T47D (cell line): ENCODE measurements at places on chromosomes 16 and 17.

- DNase-seq, result peak; percentile 12
These were observed 1.4 kb downstream of the STXBP4 start for GRCh38 chr17:54969658-54970572.

- DNase-seq, result no peak
These were observed 38.4 kb downstream of the ABAT start for GRCh38 chr16:8712589-8713361.

- no peak for DNase-seq
These were observed 28.8 kb upstream of the RMI2 start for GRCh38 chr16:11316331-11317015.

GRCh38 chr16:88737298-88738150 lies 31.2 kb downstream of the CTU2 start:
- DNase-seq, result peak; percentile 91

DNA sequence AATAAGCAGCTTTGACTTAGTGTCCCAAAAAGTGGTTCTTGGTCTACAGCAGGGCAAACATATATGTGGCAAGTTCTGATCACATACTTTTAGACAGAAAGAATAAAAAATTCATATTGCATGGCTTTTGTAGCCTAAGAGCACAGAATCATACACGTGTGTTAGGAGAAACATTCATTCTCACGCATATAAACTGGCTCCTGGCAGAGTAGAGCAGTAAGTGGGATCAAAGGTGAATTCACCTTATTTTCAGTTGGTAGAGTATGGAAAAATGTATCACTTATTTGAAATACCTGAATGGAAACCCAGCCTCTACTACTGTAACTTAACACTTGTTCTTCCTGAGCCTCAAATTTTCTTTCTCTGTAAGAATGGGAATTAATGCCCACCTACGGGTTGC lies 34.8 kb downstream of the DGKE start:
- no peak for DNase-seq

- DNase-seq, result no peak
These were observed 59.3 kb upstream of the MRTFB start for GRCh38 chr16:14011846-14012245.

GRCh38 chr16:4465977-4466779 lies 8.2 kb downstream of the NMRAL1 start:
- no peak for DNase-seq

GRCh38 chr16:19696328-19696727 lies 21.7 kb downstream of the KNOP1 start:
- no peak for DNase-seq

DNA sequence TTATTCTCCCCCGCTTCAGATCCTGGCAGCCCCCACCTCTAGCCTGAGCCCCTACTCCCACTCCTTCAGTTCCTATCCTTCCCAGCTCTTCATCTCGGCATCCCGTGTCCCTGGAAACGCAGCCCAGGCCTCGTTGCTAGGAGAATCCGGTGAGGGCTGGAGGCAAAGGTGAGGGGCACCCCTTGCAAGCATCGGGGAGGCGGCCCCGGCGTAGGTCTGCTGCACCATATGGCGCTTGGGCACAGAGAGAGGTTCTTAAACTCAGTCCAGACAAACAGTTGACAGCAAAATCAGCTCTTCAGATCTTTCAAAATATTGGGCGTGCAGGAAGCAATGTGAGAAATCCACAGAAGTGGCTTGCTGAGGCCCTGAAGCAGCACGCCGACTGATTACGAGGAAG lies 15.0 kb downstream of the SLC38A8 start:
- no peak for DNase-seq

- DNase-seq, result no peak
These were observed 43.5 kb upstream of the IL34 start for GRCh38 chr16:70602831-70603230.

GRCh38 chr17:33335491-33336173 lies 42.5 kb upstream of the ASIC2 start:
- no peak for DNase-seq

GRCh38 chr16:65272699-65273414 lies 151.0 kb upstream of the CDH11 start:
- DNase-seq, result no peak

DNA sequence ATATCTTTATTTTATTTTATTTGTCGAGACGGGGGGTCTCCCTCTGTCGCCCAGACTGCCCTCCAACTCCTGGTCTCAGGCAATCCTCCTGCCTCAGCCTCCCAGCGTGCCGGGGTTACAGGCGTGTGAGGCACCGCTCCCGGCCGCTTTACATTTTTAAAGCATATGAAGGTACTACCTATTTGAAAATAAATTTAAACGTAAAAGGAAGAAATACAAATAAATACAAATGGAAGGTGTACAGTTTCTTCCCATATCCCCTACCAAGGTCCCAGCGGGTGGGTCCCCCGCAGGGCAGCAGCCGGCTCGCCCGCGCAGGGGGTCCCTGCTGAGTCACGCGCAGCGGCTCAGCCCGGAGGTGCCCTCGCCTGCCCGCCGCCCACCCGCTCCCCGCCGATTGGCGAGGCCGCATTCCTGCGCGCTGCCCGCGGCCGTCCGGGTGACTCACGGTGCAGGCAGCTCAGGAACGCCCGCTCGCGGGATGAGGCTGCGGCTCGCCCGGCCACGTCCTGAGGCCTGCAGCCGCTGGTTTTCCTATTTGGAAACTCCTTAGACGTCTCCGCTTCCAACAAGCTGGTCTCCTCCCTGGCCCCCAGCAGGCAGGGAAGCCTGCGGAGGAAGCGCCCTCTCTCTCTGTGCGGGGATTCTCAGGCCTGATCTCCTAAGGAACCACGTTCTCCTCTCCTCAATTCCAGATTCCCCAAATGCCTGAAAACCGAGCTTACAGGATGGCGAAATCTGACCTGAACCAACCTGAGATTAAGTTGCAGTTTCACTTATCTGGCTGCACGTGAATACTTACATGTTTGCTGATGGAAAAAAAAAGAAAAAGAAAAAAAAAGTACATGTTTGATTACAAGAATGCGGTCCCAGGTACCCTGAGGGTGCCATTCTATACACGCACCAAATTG lies 54.8 kb upstream of the MAP3K14 start:
- peak; percentile 90 for DNase-seq

- DNase-seq, result no peak
These were observed 169.3 kb downstream of the CDH13 start for GRCh38 chr16:82796047-82796446.

DNA sequence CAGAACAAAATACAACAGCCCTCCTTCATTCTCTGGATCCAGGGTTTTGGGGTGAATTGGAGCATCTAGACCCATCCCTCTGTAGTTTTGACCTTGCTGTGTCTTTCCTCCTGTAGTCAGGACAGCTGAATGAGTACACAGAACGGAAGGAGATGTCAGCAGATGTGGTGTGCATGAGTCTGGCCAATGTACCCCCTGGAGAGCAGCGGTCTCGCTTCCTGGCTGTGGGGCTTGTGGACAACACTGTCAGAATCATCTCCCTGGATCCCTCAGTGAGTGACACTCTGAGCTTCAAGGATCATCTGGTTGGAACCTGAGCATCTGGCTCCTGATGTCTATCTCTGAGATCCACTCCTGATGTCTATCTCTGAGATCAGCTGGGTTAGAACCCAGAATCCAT lies 32.4 kb downstream of the SF3B3 start:
- no peak for DNase-seq
